Left renal pelvis (tissue), 4 donors: ENCODE measurements at places on chromosomes 4 and X.

GRCh38 chrX:152632445-152633097 lies 5.1 kb upstream of the GABRQ start:
- DNase-seq = no peak

GRCh38 chrX:138859421-138859820 lies 147.9 kb upstream of the FGF13 start:
- DNase-seq = no peak

DNA sequence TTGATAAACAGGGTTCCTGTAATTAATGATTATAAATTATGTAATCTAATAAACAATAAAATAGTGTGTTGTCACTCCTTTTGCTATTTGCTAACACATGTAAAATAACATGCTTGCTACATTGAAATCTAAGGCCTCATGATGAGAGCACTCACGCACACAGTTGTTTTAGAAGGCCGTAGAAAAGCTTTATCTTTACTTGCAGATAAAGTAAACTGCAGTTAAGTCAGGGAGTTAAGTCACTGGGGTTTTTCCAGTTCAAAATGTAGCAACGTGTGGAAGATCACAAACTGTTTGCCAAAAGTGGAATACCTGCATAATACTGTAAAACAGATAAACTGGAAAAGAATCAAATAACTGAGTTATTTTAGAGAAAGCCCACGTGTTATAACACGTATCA lies 187.3 kb upstream of the PACRGL start:
- DNase-seq = no peak

DNA sequence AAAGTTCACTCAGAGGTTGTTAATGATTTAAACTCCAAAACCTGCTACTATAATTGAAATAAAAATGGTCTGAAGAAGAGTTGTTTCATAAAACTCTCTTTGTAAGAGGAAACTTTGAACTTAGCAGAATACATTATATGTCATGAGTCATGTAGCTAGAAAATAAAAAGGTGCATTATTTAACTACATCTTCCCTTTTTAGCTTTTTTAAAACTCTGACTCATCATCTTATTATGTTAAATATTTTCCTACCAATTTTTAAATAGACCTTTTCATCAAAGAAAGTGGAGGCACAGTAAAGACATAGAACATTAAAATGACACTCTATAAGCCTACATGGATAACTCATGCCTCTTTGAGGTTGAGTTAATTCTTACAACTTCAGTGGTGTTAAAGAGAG lies 1.2 kb upstream of the ZNF827 start:
- no peak for DNase-seq

GRCh38 chr4:147991543-147992283 lies 259.8 kb downstream of the ARHGAP10 start:
- DNase-seq = no peak

DNA sequence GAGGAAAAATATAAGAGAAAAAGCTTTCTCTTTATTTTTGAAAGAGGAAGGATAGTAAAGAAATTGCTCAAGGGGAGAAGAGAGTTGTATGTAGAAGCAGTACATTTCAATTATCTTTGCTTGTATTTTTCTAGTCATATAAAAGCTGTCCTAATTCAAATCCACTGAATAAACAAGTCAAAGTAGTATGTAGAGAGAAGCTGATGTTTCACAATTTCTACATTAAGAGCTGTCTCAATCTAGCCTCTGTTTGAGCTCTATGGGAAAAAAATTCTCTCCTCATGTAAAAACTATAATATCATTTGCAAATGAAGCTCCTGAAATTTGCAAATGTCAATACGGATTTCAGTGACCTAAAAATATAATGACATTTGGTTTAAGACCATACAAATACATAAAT lies 52.6 kb downstream of the CHM start:
- no peak for DNase-seq

GRCh38 chr4:71380788-71381187 lies 42.0 kb downstream of the SLC4A4 start:
- DNase-seq = no peak

DNA sequence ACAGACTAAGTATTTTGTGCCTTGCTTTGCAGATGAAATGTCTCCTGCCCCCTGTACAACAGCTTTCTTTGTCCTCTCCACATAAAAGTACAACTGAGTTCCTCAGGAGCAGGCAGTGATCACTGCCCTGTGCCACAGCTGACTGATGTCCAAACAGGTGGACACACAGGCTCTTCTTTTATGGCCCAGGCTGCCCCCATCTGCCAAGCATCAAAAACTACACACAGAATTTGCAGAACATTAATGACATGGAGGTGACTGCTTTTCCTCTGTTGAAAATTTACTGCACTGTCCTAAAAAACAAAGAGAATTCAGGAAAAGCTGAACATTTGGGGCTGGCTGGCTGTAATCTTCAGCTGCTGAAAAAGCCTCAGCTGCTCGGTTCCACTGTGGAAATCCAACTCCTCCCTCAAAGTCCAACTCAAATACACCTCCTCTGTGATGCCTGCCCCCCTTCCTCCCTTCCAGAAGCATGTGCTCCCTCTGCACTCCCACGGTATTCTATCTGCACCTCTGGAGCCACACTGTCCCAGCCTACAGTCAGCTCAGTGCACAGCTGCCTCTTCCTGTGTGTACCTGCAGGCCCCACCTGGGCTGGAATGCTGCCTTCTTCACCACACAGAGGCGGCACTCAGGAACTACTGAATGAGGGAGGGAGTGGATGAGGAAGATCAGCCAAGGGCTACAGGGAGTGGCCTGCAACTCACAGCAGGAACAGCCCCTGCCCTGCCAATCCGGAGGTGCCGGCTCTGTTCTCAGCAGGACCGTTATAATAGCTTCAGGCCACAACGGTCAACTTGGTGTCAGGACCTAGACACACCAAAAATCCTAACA lies 10.3 kb downstream of the AFAP1 start:
- DNase-seq = no peak

DNA sequence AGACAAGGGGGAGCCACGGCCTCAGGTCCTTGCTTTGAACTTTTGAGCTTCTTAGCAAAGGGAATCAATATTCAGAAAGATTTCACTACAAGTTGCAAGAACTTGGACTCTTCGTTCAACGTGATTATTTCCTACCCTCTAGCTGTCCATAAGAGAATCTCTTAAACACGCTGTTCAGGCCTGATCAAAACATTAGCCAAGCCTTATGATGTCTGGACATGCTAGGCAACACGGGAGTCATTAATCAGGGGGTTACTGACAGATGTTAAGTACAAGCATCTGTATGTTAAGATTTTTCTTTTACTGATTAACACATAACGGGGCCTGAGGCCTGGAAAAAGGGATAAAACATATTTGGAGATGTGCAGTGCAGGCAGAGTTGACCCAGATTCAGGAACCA lies 138.9 kb upstream of the IL1RAPL2 start:
- DNase-seq = no peak

DNA sequence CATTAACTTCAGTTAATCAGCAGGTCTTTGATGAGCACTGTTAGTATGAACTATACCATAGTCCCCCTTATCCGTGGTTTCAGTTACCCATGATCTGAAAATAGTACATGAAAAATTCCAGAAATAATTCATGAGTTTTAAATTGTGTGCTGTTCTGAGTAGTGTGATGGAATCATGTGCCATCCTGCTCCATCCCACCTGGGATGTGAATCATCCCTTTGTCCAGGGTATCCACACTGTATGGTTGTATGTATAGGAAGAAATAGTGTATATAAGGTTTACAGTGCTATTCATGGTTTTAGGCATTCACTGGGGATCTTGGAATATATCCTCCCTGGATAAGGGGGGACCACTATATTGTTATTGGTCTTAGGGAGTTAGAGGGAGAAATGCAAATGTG lies 24.5 kb downstream of the ARHGAP10 start:
- DNase-seq = no peak
